NCI-H1930 (cell line): ENCODE measurements at places on chromosomes 12 and 14.

GRCh38 chr12:11894890-11895289 is 175.8 kb upstream of the BCL2L14 start:
- DNase-seq, result no peak

DNA sequence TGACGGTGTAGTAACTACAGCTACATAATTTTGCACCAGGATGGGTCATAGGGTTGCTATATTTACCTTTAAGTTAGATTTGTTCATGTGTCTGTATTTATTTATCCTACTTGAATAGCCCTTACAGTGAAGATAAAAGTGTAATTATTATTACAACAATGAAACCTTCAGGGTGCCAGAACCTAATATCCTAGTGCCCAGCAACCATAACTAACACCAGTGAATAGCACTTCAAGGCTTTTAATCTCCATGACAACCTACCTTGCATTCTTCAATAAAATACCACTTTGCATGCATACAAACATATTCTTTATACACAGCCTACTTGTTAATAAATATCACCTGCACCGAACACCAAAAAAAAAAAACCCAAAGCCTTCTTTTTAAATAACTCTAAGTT is 58.7 kb upstream of the G2E3 start:
- DNase-seq, result peak; percentile 70

DNA sequence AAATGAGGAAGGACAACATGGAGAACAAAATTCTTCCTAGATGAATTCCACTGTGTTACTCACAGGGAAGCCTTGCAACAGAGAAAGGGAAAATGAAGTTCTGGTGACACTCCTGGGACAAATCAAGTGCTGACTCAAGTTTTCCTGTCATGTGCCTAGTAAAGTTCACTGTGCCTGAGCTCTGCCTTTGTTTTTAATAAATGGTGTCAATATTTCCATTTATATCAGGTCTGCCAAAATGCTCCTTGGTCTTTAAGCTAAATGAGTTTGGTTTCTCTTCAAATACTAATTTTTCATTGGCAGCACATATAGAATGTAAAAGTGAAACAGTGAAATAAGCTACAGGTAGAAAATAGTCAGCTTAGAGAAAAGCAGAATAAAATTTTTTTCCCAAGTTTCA is 33.0 kb downstream of the HIGD1C start:
- no peak for DNase-seq

DNA sequence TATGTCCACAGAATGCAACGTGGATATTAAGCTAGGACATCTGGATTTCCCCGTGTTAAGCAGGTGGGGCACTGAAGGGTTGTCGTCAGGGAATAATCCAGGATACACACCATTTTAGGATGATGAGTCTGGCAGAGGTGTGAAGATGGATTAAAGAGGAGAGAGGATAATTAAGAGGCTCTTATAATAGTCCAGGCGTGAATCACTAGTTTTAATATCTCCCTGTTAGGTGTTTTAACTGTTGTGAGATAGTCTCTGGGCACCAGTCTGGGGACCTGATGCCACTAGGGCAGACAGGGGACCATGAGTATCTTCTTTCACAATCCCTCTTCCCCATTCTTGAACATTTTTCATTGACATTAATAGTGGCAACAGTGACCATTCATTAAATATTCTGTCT is 216.7 kb downstream of the TBX5 start:
- DNase-seq, result no peak

- no peak for DNase-seq
These were observed 1.9 kb upstream of the MMP17 start for GRCh38 chr12:131826097-131826928.

- no peak for DNase-seq
These were observed 5.3 kb upstream of the HECTD1 start for GRCh38 chr14:31212893-31213292.

- DNase-seq, result no peak
These were observed 122.0 kb upstream of the CCND2 start for GRCh38 chr12:4151362-4152121.

DNA sequence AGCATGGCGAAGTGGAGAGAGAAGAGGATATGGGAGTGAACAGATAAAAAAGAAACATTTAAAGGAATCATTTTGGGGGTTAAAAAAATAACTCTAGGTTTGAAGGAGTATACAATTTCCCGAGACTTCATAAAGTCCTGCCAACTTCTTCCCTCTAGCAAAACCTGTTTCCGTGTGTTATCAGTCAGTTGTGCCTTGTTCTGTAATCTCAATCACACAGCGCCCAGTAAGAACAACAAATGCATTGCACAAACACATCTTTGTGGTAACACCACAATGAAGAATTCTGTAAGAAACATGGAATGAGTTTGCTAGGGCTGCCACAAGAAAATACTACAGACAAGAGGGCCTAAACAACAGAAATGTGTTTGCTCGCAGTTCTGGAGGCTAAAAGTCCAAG is 144.7 kb upstream of the FUT8 start:
- no peak for DNase-seq

DNA sequence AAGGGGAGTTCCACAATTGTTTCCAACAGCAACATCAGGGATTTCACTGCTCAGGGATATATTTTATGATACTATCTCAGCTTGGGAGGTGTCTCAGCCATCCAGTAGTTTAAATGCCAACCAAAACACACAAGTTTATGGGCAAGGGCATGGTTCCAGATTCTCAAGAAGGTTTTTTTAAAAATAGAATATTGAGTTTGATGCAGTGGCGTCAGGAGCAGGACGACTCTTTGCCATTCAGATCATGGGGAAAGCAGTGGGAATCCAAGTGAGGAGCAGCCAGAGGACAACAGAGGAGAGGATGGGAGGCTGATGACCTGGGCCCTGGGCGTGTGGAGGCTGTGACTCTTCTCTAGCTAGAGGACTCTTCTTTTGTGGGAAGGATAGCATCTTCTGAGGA is 25.7 kb downstream of the TSHR start:
- no peak for DNase-seq

DNA sequence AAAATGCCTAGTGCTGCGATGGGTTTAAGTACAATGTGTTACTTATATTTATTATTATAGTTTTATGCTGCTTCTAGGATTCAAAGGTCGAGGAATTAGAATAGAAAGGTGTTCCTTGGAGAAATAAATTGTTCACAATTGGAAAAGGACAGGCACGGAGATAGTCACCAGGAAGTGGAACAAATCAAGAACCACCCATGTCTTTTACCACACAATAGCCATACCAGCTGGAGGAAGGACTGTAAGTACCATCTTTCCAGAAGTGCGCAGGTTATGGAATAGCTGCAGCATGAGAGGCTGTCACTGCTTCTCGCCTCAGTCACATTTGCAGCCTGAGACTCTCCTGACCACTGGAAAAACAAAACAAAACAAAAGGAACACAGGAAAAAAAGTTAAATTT is 40.5 kb upstream of the MANSC4 start:
- DNase-seq, result no peak

GRCh38 chr14:34340025-34340625 is 121.9 kb downstream of the SPTSSA start:
- no peak for DNase-seq

DNA sequence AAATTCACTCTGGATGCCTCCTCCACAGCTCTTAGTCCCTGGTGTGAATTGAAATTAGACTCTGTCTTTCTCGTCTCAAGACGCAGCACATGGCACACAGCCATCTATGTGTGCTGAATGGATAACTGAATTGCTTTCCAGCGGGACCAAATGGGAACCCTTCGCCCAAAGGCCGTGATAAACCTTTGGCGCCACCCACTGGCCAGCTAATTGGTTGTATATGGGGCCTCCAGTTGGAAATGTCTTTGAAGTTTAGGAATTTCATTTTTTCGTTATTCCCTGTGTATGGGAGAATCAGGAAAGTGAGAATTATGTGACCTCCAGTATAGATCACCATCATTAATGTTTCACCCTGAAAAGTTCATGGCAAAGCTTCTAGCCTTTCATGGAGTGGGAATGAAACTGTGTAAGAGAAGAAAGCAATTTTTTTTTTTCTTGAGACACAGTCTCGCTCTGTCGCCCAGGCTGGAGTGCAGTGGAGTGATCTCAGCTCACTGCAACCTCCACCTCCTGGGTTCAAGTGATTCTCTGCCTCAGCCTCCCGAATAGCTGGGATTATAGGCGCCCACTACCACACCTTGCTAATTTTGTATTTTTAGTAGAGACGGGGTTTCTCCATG is 9.8 kb upstream of the HSP90AA1 start:
- peak; percentile 71 for DNase-seq

- DNase-seq, result no peak
These were observed 113.9 kb upstream of the DYRK2 start for GRCh38 chr12:67534681-67535080.

DNA sequence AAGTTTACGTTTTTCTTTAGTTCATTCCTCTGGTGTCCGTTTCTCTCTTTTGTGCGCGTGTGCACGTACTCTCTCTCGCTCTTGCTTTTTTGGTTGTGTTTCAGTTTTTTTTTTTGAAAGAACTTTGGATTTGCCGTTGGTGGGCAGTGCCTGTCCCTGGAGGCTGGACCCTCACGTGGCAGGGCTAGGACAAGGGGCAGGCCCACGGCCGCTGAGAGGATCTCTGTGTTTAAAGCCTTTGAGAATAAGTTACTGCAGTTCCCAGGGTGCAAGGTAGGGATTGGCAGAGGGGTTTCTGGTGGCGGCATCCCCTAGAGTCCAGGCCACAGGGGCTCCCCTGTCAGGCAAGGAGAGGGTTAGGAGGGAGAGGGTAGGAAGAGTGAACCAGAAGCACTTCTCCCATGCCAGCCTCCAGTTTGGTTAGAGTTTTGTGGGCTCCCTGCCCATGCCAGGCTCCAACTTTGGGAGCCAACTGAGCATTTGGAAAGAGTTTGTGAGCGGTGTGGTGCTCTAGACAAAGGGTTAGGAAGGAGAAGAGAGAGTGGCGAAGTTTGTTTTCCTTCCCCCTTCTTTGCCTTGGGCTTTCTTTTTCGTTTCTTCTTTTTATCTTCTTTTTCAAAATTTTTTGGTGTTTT is 30.5 kb downstream of the ZFHX2 start:
- no peak for DNase-seq

DNA sequence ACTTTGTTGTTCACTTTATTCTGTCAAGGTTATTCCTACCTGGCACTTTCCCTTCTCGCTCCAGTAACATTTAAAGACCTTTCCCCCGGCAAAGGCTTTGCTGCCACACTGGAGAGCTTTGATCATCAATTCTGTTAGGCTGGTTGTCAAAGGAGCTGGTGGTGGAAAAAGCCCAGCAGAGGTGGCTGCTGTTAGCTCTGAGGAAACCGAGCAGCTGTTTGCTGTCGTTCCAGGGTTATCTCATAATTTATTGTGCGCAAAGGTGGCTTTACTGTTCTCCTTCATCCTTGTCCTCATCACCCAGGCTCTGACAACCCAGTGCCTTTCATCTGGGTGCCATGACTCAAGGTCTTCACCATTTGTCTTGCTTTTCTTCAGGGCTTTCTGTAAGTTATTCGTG is 38.2 kb upstream of the CRADD start:
- no peak for DNase-seq

- no peak for DNase-seq
These were observed 55.1 kb upstream of the E2F7 start for GRCh38 chr12:77120156-77121085.

DNA sequence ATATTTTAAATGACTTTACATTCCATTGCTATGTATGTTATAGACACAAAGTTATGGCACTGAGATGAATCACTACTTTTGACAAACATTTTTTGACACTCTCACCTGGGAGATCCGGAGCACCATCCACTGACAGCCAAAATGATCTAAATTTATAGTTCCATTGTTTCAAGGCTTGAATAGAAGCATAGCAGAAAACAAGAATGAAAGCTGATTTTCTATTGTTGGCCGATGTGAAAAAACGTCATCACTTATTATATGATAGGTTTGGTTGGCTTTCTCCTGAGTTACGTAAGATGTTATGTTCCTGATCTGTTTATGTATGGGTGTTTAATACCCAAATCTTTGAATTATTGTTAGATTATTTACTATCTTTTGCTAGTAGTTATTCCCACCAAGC is 306.2 kb downstream of the PAWR start:
- DNase-seq, result no peak

GRCh38 chr14:64569138-64569631 is 19.4 kb downstream of the PPP1R36 start:
- DNase-seq, result no peak

DNA sequence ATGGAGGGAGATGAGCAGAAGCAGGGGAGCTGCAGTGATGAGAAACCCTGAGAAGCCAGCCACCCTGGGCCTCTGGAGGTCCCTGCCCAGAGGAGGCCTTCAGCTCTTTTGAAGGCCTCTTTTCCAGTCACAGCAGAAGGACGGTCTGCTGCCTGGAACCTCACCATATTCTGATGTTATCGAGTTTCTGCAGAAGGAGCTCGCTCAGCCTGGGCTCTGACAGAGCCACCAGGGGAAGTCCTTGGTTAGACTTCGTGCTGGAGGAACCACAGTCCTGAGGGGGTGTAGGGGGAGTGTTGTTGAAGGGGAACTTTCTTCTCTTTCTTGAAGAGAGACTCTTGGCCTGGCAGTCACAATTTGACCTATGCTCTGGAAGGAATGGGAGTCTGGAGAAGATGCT is 25.1 kb upstream of the BATF start:
- no peak for DNase-seq
